Neural progenitor cell (in vitro differentiated cells): ENCODE measurements at places on chromosomes 13 and 19. TPM values are rescaled to one million over a fixed set of nuclear protein-coding genes. Genes with fewer than 3 reads are reported as not detected.
A peak's percentile ranks its signal among the peaks of the same experiment; 100 is the strongest.

OR7A5 gene
- total RNA-seq: not detected in 2 replicates

ATP4B gene
- not detected in 2 replicates for total RNA-seq

PSG6 gene
- not detected in 2 replicates for total RNA-seq

KIR2DL3 gene
- not detected in 2 replicates for total RNA-seq

S1PR4 gene
- not detected in 2 replicates for total RNA-seq

CD33 gene
- total RNA-seq: not detected in 2 replicates

RPS5 gene
- total RNA-seq: 1,938 and 2,407 TPM in 2 replicates

PDS5B gene
- 34.6 and 55.9 TPM in 2 replicates for total RNA-seq

GTF2F2 gene
- total RNA-seq: 33.7 and 54.1 TPM in 2 replicates

DHDH gene
- total RNA-seq: 1.6 TPM in 1 of 2 replicates, not detected in the other

ERICH6B gene
- not detected in 2 replicates for total RNA-seq

DNA sequence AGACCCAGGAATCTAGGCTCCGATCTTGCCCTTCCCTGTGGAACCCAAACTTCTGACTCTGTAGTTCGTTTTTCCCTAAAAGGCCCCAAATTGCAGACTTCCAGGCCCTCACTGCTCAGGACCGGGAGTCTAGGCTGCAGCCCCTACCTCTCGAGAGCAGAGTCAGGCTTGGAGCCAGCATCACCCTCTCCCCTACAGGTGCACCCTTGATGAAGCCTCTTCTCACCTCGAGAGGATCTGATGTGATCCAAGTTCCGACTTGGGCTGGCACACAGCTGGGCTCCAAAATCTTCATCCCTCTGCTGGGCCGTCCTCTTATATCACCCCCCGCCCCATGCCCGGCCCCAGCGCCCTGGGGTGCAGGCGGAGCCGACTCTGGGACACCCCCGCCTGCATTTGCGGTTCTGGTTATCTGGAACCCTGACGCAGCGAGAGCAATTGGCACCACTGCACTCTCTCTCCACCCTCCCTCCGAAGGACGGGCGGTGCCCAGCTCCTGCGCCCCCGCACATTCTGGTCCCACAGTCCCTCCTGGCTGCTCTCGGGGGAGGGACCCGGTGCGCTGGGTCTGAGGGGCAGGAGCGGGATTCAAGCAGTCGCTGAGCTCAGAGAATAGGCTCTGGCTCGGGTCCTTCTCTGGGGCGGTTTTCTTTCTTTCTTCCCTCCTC lies at the start of gene KLK7:
TSS of gene KLK7 (minus strand) at position 293 of the 668 bp plus-strand sequence. CDS start 1,518 bp downstream, outside the sequence.
- peaks cover 3% of the 10 kb centered on the region for H3K4me1 ChIP-seq
- DNase-seq: no peak
- no peak within 1 kb of the TSS for H3K4me3 ChIP-seq
- H3K27ac ChIP-seq: no peak within 1 kb of the TSS
- H3K27me3 ChIP-seq: peaks cover 59% of the 10 kb centered on the region

GRCh38 chr19:47005164-47005641 lies 14.4 kb upstream of the NPAS1 start:
- no peak overlapping the region for H3K4me3 ChIP-seq
- no peak overlapping the region for H3K27ac ChIP-seq
- no peaks in the 10 kb centered on the region for H3K4me1 ChIP-seq
- no peak for DNase-seq
- no peaks in the 10 kb centered on the region for H3K27me3 ChIP-seq

DNA sequence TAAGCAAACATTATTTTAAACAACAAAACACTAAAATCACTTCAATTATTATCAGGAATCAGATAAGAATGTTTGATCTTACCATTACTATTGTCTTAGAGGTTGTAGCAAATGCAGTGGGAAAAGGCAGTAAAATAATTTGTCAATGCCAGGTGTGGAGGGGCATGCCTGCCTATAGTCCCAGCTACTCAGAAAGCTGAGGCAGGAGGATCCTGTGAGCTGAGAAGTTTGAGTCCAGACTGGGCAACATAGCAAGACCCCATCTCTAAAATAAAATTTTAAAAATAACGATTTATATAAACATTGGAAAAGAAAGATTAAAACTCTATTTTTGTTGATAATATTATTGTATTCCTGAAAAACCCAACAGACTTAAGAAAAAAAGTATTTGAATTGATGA lies 66.8 kb downstream of the KL start:
- no peak overlapping the region for H3K4me3 ChIP-seq
- DNase-seq: no peak
- H3K36me3 ChIP-seq: no peaks in the 10 kb centered on the region

DNA sequence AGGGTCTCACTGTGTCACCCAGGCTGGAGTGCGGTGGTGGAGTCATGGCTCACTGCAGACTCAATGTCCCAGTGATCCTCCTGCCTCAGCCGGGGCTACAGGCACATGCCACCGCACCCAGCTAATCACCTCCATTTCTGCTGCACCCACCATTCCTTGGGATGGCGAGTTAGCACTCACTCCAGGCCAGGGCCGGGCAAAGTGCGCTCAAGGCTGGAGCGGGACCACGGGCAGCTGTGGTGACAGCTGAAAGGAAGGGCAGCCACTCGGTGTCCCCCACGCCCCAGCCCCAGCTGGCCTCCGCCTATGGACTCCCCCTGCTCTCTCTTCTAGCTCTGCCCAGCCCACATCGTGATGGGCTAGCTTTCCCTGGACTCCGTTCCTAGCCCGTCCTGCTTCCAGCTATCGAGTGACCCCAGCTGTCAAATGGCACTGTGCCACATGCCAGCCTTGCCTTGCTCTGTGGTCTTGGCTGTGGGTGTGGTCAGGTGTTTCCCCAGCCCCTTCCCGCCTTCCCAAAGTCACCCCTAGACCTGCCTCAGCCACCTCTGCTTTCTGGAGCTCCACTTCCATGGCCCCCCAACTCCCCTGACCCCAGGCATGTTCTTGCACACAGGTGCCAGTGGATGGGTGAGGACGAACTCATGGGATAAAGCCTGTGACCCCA lies 4.1 kb downstream of the MICOS13 start:
- no peaks in the 10 kb centered on the region for H3K27me3 ChIP-seq
- no peak for DNase-seq
- H3K4me3 ChIP-seq: no peak overlapping the region

DNA sequence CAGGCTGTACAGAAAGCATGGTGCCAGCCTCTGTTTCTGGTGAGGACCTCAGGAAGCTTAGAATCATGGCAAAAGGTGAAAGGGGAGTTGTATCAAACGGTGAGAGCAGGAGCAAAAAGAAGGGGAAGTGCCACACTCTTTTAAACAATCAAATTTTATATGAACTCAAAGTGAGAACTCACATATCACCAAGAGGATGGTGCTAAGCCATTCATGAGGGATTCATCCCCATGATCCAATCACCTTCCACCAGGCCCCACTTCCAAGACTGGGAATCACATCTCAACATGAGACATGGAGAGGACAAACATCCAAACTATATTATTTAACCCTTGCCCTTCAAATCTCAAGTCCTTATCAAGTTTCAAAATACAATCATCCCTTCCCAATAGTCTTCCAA lies 836.7 kb downstream of the SLITRK5 start:
- H3K36me3 ChIP-seq: no peaks in the 10 kb centered on the region
- H3K4me3 ChIP-seq: no peak overlapping the region
- no peaks in the 10 kb centered on the region for H3K27me3 ChIP-seq
- no peaks in the 10 kb centered on the region for H3K4me1 ChIP-seq

DNA sequence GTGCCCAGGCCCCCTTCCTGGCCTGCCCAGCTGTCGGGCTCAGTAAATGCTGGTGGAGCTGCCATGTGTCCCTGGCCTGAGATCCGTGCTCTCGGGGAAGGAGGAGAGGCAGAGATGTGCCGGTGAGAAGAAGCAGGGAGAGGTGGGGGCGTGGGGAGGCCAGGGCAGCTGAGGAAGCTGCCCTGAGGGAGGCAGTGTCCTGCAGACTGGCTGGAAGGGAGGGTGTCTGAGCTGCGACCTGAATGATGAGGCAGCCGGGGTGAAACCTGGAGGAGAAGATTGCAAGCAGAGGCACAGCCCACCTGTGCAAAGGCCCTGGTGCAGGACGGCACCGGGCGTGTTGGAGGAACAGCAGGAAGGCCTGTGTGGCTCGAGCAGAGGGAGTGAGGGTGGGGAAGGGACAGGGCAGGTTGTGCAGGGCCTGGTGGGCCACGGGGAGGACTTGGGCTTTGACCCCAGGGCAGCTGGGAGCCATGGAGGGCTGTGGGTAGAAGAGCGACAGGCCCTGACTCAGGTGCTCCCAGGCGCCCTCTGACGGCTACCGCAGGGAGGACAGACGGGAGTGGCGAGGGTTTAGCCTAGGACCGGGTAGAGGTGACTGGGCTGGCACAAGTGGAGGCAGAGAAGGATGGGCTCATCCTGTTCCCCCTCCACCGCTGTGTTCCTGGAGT lies 14.0 kb upstream of the CELF5 start:
- no peaks in the 10 kb centered on the region for H3K27me3 ChIP-seq
- H3K36me3 ChIP-seq: no peaks in the 10 kb centered on the region
- no peaks in the 10 kb centered on the region for H3K4me1 ChIP-seq
- DNase-seq: peak; percentile 61

- H3K4me1 ChIP-seq: no peaks in the 10 kb centered on the region
- H3K4me3 ChIP-seq: no peak overlapping the region
- H3K27me3 ChIP-seq: no peaks in the 10 kb centered on the region
- no peak for DNase-seq
- no peaks in the 10 kb centered on the region for H3K36me3 ChIP-seq
Measured at GRCh38 chr13:31944262-31945160, 87.1 kb upstream of the FRY start.

GRCh38 chr19:44611812-44612295 lies 1.5 kb upstream of the IGSF23 start:
- H3K4me1 ChIP-seq: no peaks in the 10 kb centered on the region
- no peaks in the 10 kb centered on the region for H3K27me3 ChIP-seq
- H3K27ac ChIP-seq: no peak overlapping the region
- no peak for DNase-seq
- H3K36me3 ChIP-seq: no peaks in the 10 kb centered on the region

DNA sequence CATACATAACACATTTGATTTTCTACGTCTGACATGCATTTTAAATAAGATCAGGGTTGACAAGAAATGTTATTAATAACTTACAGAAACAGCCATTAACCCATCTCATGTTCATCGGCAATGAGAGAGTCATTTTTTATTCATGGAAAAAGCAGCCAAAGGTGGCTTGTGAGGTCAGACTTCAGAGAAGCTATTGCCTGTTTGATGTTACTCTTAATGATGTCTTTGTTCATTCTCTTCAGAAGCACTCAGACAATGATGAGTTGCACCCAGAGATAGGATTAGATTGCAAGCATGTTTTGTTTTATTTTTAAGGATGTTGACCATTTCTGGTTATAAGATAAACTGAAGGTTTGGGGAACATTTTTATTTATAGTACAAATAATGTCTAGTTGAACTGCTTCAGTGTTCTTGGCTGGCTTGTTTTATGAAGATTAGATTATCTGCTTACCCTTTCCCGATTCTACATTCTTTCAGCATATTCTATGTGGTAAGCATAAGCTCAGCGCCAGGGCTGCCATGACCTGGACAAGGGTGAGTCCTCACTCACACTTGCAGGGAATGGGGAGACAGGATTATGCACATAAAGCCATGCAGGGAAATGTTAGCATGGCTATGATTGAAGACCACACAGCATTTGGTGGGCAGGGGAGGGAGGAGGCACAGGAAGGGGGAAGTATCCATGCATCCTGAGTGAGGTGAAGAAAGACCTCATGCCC lies 288.1 kb downstream of the MTUS2 start:
- H3K4me3 ChIP-seq: no peak overlapping the region
- no peak for DNase-seq
- peaks cover 10% of the 10 kb centered on the region for H3K4me1 ChIP-seq
- no peak overlapping the region for H3K27ac ChIP-seq
- no peaks in the 10 kb centered on the region for H3K27me3 ChIP-seq
- H3K36me3 ChIP-seq: no peaks in the 10 kb centered on the region

- no peaks in the 10 kb centered on the region for H3K27me3 ChIP-seq
- H3K27ac ChIP-seq: no peak overlapping the region
- no peak overlapping the region for H3K4me3 ChIP-seq
- no peak for DNase-seq
- H3K36me3 ChIP-seq: peaks cover 4% of the 10 kb centered on the region
Measured at GRCh38 chr13:77714119-77714755, 16.8 kb downstream of the SLAIN1 start.

DNA sequence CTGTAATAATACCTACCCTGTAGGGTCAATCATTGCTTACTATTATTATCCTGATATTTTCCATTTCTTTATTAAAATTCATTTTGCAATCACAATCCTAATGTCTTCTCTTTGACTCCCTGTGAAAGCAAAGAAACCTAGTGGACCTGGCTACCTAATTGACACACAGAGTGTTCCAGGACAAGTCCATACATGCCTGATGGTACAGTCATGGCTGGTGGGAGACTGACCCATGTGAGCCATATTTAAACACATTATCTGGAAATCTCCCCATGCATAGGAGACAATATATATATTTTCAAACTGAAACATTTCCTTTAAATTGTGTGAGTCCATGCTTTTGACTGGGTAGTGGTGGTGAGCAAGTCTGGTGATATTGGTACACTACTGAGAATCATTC lies 230.6 kb upstream of the DACH1 start:
- no peaks in the 10 kb centered on the region for H3K4me1 ChIP-seq
- H3K27me3 ChIP-seq: no peaks in the 10 kb centered on the region
- no peak overlapping the region for H3K4me3 ChIP-seq
- no peak for DNase-seq
- H3K36me3 ChIP-seq: no peaks in the 10 kb centered on the region

GRCh38 chr13:113647351-113648215 lies 10.4 kb downstream of the ATP4B start:
- no peak for DNase-seq
- no peaks in the 10 kb centered on the region for H3K27me3 ChIP-seq
- no peaks in the 10 kb centered on the region for H3K4me1 ChIP-seq
- H3K4me3 ChIP-seq: no peak overlapping the region
- H3K36me3 ChIP-seq: peaks cover 7% of the 10 kb centered on the region

DNA sequence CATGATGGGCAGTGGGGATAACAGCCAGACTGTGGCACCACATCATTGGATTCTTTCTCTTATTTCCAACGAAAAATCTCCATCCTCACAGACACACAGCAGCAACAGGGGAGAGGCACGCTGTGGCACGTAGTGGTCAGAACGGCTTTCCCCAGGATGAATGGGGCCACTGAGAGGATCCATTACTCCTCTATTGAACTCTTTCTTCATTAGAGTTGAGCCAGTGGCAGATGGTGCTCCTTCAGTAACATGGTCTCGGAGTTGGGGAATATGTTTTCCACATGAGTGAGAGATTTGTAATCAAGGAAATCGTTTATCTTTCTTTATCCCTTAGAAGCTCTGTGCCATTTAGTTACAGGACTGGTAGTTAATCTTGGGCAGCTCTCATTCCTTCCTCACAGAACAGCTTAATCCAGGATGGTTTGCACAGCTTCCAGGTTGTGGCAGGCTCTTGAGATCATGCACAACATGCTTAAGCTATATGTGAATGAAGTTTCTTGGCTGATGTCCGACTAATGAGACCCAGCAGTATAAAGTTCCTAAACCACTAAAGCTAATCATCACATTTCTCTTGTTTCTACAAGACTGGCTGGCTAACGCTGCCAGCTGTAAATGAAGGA lies 180.5 kb upstream of the SLC10A2 start:
- H3K4me3 ChIP-seq: no peak overlapping the region
- H3K4me1 ChIP-seq: no peaks in the 10 kb centered on the region
- no peaks in the 10 kb centered on the region for H3K36me3 ChIP-seq
- H3K27ac ChIP-seq: no peak overlapping the region
- H3K27me3 ChIP-seq: no peaks in the 10 kb centered on the region

GRCh38 chr19:31979949-31980670 lies 365.3 kb upstream of the ZNF507 start:
- no peak for DNase-seq
- H3K36me3 ChIP-seq: no peaks in the 10 kb centered on the region
- H3K4me3 ChIP-seq: no peak overlapping the region
- no peak overlapping the region for H3K27ac ChIP-seq
